Fibroblast of skin of abdomen (primary cell): ENCODE measurements at places on chromosomes 7 and 10.

DNA sequence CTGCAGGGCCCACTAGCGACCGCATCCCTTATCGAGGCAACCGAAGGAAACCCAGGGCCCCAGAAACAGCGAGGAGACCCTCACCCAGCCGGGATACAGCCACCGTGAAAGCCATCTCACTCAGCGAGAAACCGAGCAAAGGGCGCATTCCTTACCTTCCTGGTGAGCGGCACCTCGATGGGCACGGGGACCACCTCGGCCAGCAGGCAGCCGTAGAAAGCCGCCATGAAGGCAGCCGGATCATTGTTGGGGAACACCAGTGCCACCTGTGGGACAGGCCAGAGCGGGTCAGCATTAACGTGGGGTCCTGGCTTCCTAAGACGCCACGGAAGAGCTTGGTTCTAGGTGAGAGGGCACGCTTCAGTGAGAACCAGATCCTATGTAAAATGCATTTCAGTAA, 263.7 kb downstream of the ZMYND11 start:
- no peak for DNase-seq

DNA sequence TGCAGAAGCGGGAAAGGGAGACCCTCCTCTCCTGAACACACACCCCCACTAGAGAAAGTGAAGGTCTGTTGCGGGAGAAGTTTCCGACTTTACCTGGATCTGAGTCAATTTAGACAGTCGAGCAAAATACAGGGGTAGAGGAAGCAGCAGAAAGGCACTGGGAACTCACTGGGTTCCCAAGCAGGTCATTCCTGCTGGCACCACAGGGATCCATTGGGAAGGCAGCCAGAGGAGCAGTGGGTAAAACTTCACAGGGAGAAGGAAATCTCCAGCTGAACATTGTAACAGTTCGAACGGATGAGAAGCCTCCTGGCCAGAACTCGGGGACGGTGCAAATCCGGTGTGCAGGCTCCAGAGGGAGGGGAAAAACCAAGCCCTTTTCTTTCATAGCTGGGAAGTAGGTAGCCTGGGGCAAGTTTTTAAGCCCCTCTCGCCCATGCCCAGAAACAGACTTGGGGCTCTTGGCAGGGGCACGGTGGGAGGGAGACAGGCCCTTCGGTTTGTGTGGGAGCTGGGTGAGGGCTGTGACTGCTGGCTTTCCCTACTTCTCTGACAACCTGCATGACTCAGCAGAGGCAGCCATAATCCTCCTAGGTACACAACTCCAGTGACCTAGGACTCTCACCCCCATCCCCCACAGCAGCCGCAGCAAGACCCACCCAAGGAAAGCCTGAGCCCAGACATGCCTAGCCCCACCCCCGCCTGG, 51.9 kb downstream of the DDC start:
- no peak for DNase-seq

DNA sequence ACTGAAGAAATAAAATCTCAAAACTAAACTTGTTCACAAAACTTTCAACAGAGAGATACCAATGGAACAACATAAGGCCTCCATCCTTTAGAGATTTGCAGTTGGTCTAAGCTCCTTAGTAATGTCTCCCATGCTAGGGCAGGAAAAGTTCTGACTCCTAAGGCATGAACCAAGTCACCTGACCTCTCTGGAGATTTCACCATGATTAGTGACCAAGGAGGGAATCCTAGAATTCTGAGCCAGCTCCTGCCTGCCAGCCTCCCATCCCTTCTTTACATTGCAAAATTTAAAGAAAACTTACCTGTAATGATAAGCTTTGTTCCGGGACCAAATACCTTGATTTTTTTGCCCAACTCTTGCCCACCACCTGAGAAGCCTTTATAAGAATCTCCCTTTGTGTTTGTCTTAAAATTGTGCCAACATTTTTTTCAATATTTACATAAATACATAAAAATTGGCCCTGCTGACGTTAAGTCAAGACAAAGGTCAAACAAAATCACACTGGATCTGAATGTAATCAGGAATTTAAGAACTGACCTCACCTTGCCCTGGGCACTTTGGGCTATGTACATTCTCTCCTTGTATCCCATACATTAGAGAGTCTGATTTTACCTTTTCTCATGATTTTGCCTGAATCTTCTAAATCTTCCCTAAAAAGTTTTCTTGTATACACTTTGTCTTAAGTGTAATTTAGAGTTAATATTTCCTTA, at the start of gene TARP:
Gene TARP (minus strand): TSS at position 351 of the 710 bp plus-strand sequence.
- DNase-seq = no peak

GRCh38 chr7:37107047-37107750, 341.5 kb downstream of the ELMO1 start:
- no peak for DNase-seq

DNA sequence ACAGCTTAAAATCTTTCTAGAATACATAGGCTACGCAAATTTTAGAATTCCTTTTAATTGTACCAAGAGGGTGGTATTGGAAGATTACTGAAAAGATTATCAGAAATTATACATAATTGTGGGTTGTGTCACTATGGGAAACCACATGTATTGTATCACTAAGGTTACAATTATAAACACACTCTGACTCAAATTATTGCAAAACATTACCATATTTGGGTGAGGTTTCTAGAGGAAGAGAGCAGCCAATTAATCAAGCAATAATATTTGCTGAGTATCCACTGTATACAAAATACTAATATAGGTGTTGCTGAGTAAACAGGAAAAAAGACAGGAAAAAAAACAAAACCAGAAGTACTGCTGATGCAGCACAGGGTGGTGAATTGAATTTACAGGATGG, 3.1 kb upstream of the CAPZA2 start:
- peak; percentile 77 for DNase-seq

DNA sequence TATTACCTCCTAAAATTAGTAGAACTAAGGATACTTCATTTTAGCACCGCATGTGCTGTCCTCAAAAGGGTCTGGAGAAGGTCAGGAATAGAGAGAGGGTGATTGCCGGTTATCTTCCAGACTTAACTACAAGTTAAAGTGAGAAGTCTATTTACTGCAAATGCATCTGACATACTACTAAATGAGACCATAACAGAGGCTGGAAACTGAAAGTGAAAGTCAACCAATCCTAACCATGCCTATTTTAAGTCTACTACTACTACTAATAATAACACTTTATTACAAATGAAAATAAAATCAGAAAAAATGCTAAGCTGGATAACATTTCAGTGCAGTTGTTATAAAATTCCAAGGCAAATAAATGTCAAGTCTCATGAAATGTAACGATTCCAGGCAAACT, 244.7 kb downstream of the KIF20B start:
- no peak for DNase-seq

DNA sequence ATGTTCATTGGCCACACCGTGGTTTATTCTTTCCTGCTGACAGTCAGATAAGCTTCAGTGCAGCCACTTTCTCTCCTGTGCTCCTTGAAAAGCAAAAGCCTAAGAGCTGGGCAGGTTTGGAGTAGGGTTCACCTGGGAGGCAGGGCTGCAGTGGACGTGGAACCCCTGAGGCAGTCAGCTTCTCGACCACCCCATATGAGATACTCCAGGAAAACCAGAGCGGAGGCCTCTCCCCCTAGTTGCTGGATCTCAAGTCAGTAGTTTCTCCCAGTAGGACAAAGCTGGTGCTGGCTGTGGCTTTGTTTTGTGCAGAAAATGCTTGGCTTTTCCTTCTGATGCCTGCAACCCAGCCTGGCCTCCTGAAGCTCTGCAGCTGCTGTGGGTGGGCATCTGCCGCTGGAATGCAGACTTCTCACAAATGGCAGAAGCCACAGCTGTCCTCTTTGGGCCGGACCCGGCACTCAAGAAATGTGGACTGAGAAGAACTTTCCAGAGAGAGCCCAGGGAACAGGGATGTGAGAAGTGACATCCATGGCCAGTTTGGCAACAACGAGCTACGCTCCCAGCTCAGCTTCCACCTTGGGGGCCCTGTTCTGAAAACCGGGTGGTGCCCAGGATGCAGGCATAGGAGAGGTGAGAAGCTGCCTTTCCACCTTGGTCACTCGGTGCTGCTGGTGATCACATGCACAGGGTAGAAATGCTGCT, 276.6 kb upstream of the TCERG1L start:
- DNase-seq = no peak

GRCh38 chr10:103548581-103549348, 55.3 kb downstream of the NEURL1 start:
- no peak for DNase-seq

GRCh38 chr7:41029072-41029499, 673.8 kb downstream of the INHBA start:
- DNase-seq = peak; percentile 94

DNA sequence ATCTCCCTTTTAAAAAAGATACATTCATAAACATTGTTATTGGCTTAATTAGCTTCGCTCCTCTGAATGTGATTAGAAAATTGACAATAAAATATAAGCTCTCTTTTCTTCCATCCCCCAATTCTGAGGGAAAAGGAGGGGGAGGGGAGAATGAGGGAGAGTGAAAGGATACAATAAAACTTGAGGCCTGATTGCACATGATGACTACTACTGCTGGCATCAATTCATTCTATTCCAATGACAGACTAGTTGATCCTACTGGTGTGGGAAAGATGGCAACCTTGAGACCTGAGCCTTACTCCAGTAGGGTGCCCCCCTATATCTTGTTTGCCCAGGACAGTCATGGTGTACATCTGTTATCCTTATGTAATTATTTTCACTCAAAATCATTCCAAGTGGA, 4.5 kb upstream of the IQUB start:
- DNase-seq = peak; percentile 8

DNA sequence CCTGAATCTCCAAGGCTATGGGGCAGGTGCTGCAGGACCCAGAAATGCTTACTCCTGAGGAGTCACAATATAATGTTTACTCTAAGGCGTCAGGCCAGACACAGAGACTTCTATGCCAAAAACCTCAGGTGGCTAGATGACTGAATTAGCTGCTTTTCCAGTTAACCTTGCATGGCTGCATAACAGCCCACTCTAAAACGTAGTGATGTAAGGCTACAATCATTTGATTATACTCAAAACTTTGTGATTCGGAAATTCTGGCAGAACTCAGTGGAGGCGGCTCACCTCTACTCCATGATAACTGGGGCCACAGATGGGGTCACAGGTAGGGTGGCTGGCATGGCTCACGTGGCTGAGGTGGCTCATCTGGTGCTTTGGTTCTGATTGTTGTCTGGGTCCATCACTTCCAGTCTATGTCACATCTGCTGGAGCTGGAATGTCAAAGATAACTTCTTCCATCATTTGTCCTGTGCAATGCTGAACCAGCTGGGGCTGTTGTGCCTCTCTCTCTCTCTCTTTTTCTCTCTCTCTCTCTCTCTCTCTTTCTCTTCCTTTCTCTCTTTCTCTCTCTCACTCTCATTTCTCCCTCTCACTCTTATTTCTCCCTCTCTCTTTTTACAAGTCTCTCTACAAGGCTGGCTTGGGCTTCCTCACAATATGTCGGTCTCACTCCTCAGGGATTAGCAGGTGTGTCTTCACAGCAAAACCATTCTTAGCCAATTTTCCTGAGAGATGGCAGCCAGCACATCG, 11.8 kb downstream of the TMEM72 start:
- no peak for DNase-seq

GRCh38 chr7:41054960-41055661, 647.8 kb downstream of the INHBA start:
- DNase-seq = no peak

GRCh38 chr7:2866601-2867000, 22.5 kb upstream of the GNA12 start:
- no peak for DNase-seq

DNA sequence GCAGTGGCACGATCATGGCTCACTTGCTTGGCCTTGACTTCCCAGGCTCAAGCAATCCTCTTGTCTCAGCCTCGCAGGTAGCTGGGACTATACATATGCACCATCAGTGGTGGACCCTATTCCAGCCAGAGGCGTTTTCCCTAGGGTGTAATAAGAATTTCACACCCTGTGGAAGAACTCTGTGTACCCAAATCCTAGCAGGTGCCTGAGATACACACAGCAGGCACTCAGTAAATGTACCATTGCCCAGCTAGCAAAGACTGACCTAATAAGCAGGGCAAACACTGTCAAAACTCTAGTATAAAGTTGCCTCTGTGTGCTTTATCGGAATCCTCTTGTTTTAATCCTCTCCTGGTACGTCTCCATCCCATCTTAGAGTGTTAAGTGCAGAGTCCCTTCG, 33.7 kb upstream of the BHLHA15 start:
- DNase-seq = no peak

DNA sequence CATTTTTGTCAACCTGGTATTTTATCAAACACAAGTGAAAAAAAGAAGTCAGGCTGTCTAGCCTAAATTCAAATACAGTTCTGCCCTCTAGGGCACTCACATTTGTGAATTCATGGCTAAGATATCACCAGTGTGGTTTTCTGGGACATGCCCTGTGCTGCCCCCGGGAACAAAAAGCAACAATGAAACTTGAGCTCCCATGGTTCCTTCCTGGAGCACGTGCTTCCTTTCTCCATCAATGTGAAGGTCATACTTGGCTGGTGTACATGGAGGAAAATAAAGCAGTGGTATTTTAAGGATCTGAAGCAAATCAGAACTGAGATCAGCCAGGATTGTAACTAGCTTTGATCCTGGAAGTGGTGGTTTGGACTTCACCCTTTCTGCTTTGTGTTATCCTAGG, 128.9 kb upstream of the FRMD4A start:
- no peak for DNase-seq

DNA sequence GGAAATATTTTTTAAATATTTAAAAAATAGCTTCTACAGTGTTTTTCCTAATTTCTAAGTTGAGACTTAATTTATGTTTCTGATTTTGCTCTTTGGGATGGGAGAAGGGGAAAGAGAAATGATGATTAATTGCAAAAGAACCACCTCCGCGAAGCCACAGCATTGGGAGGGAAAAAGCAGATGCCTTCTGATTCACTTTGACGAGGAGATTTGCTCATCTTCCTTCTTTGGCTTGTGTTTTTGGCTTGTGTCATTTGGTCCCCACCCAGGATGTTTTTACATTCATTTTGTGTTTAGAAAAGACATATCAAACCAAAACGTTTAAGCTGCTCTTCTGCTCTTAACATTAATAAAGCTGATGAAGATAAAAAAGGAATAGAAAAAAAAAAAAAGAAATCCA, 121.7 kb downstream of the MACC1 start:
- DNase-seq = no peak

DNA sequence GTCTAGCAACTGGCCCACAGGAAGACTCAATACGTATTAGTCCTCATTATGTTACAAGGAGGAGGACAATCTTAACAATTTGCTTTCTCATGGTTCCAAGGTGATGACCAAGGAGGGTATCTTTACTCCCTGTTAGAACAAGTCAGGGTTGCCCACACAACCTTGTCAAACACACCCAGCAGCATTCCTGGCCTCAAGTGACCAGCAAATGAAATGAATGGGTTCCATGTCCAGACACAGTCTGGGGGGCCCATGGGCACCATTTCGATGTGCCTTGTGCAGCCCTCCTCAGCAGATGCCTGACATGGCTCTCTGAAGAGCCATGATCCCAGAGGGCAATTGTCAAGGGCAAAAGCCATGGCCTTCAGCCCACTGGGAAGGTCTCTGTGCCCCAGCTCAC, 40.8 kb downstream of the ANXA8 start:
- no peak for DNase-seq

DNA sequence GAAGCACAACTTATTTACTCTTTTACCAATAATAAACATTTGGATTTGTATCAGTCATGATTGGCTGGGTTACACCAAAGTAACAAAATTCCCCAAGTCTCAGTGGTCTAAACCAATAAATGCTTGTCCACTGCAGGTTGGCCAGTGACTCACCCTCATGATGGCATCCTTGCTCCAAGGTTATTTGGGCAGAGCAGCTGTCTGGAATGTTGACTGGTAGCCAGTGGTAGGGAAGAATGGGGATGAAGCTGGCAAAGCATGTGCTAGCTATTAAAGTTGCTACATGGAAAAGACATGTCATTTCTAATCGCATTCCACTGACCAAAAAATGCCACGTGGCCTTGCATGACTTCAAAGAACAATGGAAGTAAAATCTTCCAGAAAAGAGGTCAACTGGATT, 1168.7 kb upstream of the CELF2 start:
- no peak for DNase-seq

GRCh38 chr7:38902449-38902848, 6.5 kb downstream of the VPS41 start:
- DNase-seq = peak; percentile 3
